Posterior cingulate gyrus (tissue), 11 donors: ENCODE measurements at places on chromosomes 5 and 9.
A peak's percentile ranks its signal among the peaks of the same experiment; 100 is the strongest.

- DNase-seq, result no peak
Measured at GRCh38 chr5:142360607-142361120, 35.8 kb upstream of the SPRY4 start.

DNA sequence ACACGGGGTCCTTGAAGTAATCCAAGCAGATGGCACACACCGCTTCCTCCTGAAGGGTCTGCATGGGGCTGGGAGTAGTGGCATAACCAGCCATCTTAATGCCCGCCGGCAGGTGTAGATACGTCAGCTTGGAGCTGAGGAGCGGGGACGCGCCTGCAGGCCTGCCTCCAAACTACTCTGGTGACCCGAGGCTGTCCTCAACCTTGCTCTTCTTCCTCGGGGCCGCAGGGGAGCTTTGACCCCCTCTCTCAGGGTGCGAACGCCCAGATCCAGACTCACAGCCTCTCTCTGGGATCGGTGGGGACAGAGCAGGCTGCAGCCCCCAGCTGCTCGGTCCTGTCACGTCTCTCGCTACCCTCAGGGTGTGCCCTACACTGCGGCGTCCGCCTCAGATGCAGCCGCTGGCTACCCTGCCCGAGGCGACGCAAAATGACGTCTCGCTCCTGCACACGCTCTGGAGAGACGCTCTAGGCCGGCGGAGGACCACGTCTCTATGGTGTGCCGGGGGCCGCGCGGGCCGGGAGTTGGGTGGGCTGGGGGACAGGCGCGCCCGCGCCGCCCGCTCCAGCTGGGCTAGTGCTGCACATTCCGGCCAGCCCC lies at the start of gene TRIM52:
Gene TRIM52 (minus strand): TSS at position 424 of the 600 bp plus-strand sequence. CDS start 330 bp downstream, at position 94.
- DNase-seq, result peak; percentile 85

DNA sequence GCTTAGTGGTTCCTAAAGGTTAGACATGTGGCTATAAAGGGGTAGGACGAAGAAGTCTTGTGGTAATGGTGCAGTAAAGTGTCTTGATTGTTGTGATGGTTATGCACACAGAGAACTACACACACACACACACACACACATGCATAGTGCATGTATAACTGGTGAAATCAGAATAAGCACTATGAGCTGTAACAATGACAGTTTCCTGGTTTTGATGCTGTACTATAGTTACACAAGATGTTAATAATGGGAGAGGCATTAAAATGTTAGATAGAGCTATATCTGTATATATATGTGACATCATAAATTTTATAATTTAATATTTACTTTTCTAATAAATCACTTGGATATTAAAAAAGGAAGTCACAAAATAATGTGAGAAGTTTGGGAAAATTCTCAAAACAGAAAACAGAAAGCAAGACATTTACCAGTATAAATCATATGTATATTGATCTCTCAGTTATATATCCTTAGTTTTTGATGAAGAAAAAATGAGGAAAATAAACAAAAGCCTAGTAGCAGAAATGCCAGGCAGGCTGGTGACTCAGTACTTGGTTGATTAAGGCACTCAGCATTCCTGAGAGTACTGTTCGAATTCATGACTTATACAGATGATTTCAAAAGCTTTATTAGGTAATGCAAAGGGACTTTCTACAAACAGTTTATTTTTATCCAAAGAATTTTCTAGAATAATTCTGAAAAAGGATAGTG lies 350.5 kb upstream of the DAB2 start:
- no peak for DNase-seq

DNA sequence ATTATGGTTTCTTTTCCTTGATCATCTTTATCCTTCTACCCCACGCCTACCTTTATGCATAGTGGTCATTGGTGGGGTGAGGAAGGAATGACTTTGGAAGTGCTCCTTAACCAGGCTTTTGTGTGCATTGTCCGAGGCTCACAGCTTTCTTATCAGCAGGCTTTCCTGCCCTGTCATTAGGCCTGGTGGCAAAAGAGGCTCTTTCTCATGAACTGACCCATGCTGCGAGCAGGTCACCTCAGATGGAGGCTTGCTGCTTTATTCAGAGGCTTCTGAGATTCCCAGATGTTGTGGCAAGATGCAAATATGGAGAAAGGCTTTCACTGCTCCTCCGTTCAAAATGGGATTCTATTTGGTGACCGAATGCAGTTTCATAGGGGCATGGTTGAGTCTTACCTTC lies 57.4 kb upstream of the DMRTA1 start:
- no peak for DNase-seq

GRCh38 chr5:8953911-8954438 lies 591.9 kb downstream of the SEMA5A start:
- DNase-seq, result no peak

DNA sequence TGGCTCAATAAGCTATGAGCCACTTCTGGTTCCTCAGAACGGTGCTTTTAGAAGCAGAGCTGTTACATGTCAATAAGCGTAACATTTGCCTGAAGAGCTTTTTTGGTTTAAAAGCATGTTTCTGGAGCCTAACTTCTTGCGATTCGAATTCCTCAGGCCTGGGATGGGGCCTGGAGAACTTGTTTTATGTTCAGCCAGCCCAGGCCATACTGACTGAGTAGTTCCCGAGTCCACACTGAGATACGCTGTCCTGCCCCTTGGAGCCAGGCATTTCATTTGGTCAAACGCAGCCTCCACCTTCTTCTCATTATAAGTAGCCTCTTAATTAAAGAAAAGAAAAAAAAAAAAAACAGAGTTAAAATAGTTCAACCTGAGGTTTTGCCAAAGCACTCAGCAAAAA lies 260.6 kb upstream of the ANKRD55 start:
- no peak for DNase-seq

DNA sequence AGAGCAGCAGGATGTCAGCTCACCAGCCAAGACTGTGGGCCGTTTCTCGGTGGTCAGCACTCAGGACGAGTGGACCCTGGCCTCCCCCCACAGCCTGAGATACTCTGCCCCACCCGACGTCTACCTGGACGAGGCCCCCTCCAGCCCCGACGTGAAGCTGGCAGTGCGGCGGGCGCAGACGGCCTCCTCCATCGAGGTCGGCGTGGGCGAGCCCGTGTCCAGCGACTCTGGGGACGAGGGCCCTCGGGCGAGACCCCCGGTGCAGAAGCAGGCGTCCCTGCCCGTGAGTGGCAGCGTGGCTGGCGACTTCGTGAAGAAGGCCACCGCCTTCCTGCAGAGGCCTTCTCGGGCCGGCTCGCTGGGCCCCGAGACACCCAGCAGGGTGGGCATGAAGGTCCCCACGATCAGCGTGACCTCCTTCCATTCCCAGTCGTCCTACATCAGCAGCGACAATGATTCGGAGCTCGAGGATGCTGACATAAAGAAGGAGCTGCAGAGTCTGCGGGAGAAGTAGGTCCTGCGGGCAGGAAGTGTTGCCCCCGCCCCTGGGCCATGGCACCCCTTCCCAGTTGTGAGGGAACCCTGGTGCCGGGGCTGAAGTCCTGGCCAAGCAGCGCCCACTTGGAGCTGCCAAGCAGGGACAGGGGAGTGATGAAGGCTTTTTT lies 108.9 kb downstream of the WNK2 start:
- DNase-seq, result no peak

- no peak for DNase-seq
Measured at GRCh38 chr5:65292196-65292595, 189.5 kb downstream of the ADAMTS6 start.

- DNase-seq, result no peak
Measured at GRCh38 chr9:131013771-131014676, 5.0 kb downstream of the LAMC3 start.

DNA sequence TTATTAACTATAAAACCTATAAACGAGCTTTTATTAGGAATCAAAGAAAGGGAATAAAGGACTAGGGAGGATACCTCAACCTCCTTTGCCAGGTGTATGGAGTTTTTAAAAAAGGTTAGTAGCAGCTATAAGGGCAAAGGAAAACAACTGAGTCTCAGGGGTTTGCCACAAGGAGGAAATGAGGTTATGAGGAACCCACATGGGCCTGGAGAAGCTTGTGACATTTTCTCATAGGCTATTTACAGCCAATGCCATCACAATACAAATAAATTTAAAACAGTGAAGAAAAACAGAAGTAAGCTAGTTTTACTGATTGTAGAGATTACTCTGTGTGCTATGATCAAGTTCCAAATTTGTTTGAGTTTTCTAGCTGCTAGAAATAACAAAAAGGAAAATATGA lies 92.6 kb downstream of the CDKN2A start:
- DNase-seq, result no peak

- DNase-seq, result peak; percentile 86
Measured at GRCh38 chr9:91193087-91193657, 168.5 kb downstream of the AUH start.

DNA sequence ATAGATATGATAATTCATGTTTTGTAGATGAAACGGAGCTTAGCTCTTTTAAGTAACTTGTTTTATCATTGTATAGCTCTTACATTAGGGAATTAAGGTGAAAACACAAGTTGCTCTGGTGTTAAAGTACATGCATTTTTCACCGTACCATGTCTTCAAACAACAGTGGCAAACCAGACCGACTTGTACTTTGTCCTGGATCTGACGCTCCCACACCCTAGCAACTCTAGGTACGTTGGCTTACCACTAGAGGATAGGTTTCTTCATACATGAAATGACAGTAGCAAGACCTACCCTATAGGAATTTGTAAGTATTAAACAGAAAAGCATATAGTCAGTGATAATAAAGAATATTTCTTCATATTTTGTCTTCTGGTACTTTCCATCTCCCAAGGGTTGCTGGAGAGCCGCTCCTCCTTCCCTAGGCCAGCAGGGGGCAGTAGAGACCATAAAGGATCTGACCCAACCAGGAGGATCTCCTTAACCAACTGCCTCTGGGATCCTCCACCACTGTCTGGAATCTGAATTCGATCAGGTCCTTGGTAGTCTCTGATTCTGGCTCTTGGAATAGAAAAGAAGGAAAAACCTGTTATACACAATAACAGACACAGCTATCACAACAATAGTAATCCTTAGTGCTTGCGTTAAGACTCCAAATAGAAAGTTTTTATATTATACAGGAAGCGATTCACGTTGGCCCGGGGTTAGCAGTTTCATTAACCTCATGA lies 136.7 kb downstream of the CAVIN4 start:
- peak; percentile 87 for DNase-seq

GRCh38 chr5:395921-396530 lies 47.0 kb upstream of the EXOC3 start:
- peak; percentile 59 for DNase-seq

- DNase-seq, result no peak
Measured at GRCh38 chr5:125487231-125487630, 740.8 kb upstream of the ZNF608 start.

DNA sequence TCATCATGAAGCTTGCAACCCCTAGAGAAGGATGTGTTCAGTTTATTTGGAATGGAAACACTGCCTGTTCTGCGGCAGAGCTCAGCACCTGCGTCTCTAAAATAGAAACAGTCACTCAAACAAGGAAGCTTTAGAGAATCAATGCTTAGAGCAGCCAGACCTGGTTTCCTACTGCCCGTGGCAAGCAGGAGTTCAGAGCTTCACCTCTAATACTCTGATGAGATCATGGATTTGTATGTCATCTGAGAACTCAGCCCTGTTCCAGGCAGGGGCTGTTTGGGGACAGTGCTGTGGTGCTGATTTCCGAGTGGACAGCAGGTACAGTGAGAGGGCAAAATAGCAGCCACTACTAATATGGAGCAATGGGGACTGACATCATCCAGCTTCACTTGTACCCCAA lies 236.0 kb upstream of the IRX1 start:
- no peak for DNase-seq

DNA sequence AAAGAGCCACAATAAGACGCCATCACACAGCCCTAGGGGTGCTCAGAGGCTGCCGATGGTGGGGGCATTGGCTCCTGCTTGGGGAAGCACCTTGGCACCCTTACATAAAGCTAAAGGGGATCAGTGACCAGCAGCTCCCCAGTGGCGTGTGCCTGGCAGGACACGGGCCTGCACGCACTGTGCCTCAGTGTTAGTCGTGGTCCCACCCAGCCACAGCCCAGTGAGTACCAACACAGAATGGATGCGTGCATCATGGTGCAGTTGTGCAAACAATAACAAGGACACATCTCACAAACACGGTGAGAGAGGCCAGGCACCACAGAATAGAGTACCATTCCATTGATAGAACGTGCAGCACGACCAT lies 103.2 kb downstream of the WNK2 start:
- no peak for DNase-seq

DNA sequence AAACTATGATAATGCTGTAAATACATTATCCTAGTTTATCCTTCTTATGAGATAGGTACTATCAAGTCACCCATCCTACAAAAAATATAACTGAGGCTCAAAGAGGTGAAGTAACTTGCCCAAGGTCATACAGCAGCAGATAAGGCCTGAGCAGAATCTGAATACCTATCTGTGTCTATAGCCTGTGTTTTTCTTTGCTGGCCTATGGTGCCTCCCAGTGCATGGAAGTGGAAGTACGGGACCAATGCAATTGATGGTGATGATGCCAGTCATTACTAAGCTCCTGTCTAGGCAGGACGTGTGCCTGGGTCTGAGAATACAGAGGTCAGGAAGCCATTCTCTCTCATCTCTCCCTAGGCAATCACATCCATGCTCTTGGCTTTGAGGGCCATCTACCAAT lies 67.8 kb downstream of the FAT2 start:
- no peak for DNase-seq

DNA sequence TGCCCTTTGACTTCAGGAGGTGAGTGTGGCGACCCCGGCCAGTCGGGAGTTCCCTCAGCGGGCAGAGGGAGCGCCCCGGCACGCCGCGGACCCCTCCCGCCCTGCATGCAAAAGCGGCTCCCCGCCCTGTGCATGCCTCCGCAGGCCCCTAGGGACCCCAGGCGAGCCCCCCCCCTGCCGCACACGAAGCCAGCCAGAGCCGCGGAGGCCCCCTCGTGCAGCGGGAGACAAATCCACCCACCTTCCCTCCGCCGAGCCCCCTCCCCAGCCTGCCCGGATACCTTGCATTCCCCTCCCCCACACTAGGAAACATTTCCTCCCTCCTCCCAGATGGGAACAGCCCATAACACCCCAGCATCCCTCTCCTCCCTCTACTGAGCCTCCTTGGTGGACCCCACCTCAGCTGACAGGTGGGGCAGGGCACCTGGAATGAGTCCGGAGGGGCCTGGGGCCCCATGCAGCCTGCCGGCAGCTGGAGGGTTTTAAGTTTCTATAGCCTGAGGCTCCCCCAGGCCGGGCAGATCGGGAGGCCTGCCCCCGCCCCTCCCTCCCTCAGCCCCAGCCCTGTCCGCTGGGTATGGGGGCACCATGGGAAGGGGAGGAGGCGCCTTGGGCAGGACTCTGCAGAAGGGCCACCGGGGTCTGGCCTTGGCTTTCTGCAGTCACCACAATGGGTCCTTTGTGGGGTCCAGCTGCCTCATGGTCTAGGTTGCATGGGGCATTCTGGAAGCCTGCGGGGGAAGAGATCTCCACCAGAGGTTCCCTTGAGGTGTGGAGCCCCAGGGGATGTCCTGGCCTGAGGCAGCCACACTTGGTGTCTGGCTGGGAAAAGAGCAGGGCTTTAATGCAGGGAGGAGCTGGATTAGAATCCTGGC lies 601 bp downstream of the ERGIC1 start:
- DNase-seq, result no peak

- DNase-seq, result no peak
Measured at GRCh38 chr9:35703906-35704672, 14.4 kb upstream of the TPM2 start.
